ENCODE measurements at places on chromosomes 2 and 18.

- no peak for DNase-seq
These were observed 950.6 kb upstream of the LRATD1 start for GRCh38 chr2:13681936-13682335.

DNA sequence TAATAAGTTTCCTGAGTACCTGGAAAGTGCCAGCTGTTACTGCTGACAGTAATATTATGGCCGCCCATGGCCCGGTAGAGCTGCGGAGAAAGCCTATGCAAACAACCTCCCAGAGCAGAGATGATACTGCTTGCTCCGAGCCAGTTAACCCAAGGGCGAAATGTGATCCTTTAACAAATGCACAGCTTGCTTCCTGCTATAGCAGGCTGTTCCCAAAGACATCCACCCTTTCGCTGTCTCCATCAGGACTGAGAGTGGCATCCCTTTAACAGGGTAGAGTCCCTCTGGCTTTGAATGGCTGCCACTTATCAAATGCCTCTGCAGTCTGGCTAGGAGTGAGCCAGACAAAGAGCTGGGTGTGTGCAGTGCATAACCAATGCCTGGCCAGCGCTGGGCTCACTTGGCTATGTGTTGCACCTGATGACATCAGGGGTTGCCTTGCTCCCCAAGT is 69.7 kb upstream of the DAPL1 start:
- no peak for DNase-seq

GRCh38 chr2:20643826-20644225 is 7.1 kb downstream of the HS1BP3 start:
- DNase-seq, result no peak

- DNase-seq, result no peak
These were observed 105.1 kb downstream of the MSH2 start for GRCh38 chr2:47508080-47508479.

GRCh38 chr2:207072571-207072970 is 93.2 kb downstream of the KLF7 start:
- no peak for DNase-seq
